ENCODE measurements at places on chromosomes 2 and 18.

GRCh38 chr2:127064642-127065250, 42.2 kb downstream of the BIN1 start:
- DNase-seq = peak; percentile 93

- DNase-seq = no peak
Measured at GRCh38 chr18:58407649-58408407, 221.1 kb downstream of the ALPK2 start.

GRCh38 chr2:216664593-216665034, 30.7 kb downstream of the IGFBP5 start:
- DNase-seq = no peak

DNA sequence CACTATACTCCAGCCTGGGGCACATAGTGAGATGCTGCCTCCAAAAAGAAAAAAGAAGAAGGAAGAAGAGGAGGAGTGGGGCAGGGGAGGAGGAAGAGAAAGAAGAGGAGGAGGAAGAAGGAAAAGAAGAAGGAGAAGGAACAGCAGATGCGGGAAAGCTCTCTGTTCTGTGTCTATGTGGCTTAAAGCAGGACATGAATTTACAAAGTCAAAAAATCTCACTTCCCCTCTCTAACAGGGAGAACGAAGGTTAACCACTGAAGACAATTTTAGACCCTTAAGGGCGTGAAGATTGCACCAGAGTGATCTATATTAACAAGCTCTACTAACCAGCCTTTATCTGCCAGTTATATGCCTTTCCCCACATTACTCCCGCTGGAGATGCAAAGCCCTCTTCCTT, 258.9 kb downstream of the METTL4 start:
- DNase-seq = no peak

GRCh38 chr2:38907743-38908562, 18.3 kb downstream of the ARHGEF33 start:
- DNase-seq = no peak

- peak; percentile 84 for DNase-seq
Measured at GRCh38 chr18:21179590-21180220, 62.3 kb upstream of the GREB1L start.

- no peak for DNase-seq
Measured at GRCh38 chr18:48784656-48785055, 166.1 kb downstream of the SMAD7 start.

GRCh38 chr18:11339188-11339775, 189.9 kb upstream of the PIEZO2 start:
- DNase-seq = peak; percentile 59

DNA sequence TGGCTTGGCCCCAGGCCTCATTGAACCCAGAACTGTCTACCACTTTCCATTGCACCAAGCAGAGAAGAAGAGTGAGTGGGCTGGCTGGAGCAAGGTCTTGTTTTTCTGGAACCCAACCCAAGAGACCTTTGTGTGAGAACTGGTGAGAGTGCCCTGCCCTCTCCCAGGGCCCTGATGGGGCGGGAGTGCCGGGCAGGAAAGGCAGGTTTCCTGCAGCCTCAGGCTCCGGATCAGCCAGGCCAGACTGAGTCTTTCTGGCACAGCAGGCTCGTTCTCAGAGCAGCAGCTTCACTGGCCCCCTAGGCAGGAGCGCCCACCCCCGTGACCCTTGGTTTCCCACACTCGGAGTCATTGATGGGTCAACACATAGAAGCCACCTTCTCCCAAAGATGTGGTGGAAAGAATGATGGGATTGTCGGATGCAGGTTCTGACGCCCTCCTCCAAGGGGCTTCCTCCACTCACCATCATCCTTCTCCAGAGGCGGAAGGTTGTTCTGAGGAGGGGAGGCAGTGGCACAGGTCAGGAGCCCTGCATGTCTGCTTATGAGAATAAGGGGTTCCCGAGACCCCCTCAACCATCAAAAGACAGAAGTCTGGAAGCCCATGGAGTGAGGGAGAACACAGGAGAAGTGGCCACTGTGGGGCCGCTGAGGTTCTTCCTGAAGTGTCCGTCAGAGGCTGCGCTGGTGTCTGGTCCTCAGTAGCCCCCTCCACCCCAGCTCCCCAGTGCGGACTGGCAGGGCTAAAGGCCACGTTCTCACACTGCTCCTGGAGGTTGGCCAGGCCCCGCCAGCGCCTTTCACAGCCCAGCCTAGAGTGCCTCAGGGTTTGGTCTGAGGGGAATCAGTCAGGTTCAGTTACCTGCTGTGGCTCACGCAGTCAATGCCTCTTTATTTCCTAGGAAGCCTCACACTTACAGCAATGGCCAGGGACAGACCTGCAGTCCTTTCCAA, 62.8 kb upstream of the LAPTM4A start:
- DNase-seq = no peak

DNA sequence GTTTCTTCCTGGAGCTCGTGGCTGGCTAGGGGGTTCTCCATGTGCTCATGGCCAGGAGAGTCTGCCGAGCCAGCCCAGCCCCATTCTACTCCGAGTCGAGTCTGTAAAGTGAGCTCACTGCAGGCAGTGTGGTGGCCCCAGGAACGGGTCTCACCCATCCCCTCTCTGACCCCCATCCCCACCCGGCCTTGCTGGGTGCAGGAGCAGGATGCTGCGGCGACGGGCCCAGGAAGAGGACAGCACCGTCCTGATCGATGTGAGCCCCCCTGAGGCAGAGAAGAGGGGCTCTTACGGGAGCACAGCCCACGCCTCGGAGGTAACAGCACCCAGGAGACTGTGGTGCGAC, 1.4 kb downstream of the ANO7 start:
- no peak for DNase-seq

DNA sequence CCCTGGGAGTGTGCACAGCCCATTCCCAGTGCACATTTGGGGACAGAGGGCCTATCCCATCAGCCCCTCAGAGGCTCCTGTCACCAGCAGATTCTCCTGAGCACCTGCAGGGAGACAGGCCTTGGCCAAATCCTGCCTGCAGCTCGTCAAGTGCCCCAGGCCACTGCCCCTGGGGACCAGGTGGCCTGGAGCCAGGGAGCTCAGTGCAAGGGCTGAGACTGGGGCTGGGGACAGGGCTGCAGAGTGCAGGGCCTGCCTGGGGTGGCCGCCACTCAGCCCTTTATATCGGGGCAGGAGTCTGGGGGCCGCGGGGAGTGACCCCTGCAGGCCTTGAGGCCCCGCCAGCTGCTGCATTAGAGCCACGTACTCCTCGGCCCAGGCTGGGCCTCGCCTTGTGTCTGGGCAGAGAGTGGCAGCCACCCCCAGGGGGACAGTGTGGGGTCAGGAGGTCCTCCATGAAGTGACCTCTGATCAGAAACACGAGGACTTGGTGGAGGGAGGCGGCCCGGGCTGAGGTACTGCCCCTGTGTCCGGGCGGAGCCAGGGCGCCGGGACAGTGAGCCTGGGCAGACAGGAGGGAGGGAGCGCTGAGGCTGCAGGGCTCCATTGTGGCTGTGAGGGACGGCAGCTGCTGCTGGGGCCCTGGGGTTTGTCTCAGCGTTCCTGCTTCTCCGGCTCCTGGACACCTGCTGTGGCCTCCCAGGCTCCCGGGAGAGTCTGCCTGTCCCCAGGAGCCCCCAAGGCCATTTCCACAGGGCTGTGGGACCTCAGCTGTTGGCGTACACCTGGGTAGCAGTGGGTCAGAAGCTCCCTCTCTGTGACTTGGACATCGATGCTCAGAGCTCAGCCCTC, 24.2 kb downstream of the GPC1 start:
- no peak for DNase-seq

GRCh38 chr18:49898421-49898820, 85.1 kb upstream of the ACAA2 start:
- DNase-seq = peak; percentile 80

- DNase-seq = peak; percentile 35
Measured at GRCh38 chr2:109131777-109132176, 2.8 kb downstream of the SH3RF3 start.

DNA sequence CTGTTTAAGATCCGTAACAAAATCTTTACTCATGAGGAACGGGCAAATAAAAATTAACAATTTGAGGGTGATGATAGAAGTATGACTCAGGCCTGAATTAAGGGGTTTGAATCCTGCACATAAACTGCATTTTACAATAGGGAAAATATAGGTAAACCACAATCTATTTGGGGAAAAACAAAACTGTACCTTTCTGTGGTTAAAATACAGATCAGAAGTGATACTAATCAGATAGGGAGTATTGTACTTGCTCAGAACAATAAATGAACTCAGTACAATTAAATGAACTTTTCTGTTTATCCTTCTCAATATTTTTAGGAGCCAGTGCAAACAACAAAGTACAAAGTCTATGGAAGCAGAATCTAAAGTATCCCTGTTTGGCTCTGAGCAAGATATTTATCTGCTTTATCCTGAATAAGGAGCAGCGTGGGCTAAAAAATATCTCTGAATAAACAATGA, 287.3 kb downstream of the ZNF385B start:
- DNase-seq = no peak

DNA sequence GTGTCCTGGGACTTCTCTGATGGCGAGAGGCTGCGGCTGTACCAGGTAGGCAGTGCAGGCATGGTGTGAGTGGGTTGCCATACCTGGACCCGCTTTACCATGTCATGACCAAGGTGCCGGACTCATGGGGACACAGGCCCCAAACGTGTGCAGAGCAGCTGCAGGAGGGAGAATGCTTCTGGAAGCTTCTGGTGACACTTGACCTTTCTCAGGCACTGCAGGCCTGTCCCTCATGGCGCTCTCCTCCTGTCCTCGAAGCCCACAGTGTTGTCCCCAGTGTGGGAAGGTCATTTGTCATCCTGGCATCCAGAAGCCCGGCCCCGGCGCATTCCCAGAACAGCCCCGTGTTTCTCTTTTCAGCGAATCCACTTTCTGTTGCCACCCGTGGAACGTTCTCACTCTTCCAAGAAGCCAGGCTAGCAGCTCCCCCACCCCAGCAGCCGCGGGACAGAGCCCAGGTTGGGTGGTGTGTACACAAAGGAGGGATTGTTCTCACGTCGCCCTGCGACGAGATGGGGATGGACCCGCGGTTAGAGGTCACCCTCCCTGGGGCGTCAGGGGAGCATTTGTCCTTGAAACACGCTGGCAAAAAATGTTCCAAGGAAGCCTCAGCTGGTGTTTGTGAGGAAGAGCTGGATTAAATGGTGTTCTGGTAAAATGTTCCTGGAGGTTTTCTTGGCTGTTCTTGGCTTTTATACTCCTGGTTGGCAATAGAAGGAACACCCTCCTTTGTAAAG, 43.7 kb downstream of the SH3BP4 start:
- DNase-seq = no peak

DNA sequence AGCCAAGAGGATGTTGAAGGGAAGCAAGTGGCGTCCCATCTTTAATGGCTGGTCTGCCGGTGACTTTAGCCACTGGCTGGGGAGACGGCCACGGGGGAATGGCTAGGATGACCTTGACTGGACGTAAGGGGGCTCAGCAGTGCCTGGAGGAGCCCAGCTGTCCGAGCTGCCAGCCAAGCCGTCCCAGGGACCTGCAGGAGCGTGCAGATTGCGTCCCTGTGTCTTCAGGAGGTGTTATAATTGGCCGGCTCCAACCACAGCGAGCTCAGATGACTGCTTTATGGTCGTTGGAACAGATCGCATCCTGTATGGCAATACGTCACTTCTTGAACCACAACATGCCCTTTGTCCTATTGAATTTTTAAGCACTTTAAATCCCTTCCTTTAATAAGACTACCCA, 204.6 kb downstream of the EIPR1 start:
- no peak for DNase-seq

- DNase-seq = no peak
Measured at GRCh38 chr18:78919956-78920355, 59.7 kb upstream of the SALL3 start.

DNA sequence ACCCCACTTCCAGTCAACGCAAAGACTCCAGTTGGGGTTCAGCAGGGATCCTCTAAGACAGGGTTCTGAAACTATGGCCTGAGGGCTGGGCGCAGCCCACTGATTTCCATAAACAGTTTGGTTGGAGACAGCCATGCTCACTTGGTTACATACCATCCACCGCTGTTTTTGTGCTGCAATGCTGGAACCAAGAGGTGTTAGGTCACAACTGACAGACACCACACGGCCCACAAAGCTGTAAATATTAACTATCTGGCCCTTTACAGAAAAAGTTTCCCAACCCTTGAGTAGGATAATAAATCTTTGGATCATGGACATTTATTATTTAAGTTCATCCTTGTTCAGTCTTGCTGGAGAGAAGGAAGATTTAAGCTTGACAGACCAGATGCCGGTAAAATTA, 8.4 kb upstream of the CD226 start:
- DNase-seq = no peak

DNA sequence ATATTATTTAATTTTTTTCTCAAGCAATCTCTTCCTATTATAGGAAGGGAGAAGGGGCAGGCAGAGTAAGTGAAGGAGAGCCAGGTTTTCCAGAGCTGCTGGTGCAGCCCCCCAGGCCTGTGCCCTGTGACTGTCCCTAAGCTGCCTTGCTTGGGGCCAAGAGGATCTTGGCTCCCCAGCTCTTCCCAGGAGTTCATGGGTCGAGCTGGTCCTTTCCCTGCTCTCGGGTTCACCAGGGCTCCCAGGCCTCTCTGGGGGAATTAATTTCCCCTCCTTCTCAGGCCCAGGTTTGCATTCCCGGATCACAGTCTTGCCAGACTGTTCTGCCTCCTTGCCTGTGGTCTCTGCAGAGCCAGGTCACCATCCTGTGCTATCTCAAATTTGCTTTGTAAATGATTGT, 12.7 kb upstream of the TMEM131 start:
- DNase-seq = no peak

GRCh38 chr2:190090148-190090547, 27.6 kb upstream of the MSTN start:
- no peak for DNase-seq

DNA sequence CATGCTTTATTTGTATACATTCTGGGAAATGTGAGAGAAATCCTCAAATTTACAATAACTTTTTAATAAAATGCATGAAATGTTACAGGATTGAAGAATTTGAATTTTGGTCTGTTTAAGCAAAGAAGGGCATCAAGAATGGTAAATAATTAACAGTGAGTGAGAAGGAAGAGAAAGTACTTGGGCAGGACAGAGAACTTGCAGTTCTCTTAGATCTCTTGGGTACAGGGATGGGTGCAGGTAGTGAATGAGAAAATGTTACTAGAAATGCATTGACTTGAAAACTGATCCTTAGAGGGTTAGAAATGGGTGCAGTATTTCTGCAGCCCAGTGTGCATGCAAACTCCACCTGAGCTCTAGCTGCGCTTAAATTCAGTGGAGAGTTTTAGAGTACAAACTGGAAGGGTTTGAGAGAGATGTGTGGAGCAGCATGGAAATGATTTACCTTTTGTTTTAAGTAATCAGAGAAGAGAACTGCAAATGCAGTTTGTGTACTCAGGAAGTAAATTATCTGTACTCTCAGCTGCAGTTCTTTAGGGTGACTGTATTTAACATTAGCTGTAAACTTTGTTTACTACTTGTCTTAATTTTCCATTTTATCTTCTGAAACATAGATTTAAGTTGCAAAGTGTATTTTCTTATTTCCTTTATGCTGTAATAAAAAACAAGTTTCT, 51.0 kb upstream of the RAB27B start:
- DNase-seq = no peak

- no peak for DNase-seq
Measured at GRCh38 chr2:162747021-162747420, 91.5 kb downstream of the KCNH7 start.

DNA sequence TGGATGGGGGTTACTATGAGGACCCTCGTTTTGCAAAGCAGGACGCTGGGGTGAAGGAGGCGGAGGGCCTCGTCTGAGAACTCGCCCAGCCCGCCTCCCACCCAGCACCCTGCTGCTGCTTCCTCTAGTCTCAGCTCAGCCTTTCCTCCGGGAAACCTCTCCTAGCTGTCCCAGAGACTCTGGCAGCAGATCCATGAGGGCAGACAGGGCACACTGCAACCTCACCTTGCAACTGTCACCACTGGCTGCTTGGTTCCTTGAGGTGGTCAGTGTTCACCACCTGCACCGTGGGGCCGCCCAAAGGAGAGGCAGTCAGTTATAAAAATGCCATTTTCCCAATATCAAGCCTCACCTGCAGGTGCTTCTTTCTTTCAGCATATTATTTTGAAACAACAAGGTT, 45.6 kb downstream of the PARD6G start:
- no peak for DNase-seq

All from fibroblast of the aortic adventitia (primary cell).